ENCODE measurements at places on chromosomes 5 and 9.

GRCh38 chr5:106451998-106452397, 1218.7 kb downstream of the EFNA5 start:
- DNase-seq, result no peak

- DNase-seq, result no peak
Observed at GRCh38 chr9:121326130-121326838, 43.8 kb downstream of the STOM start.

DNA sequence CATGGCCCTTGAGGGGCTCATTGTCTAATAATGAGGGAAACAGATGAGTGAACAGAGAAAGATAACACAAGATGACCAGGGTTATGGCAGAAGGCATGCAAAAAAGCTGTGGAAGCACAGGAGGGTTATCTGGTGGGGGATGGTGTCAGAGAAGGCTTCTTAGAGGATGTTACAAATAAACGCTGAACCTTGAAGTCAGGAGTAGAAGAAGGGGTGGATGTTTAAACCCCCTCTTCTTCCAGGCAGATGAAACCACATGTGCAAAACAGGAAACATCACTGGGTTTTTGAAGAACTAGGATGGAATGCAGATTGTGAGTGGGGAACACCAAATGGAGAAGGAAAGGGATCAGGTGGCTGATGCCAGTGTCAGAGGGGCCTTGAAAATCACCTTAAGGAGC, 41.8 kb upstream of the NR5A1 start:
- no peak for DNase-seq

- no peak for DNase-seq
Observed at GRCh38 chr5:144465441-144465840, 294.8 kb downstream of the KCTD16 start.

DNA sequence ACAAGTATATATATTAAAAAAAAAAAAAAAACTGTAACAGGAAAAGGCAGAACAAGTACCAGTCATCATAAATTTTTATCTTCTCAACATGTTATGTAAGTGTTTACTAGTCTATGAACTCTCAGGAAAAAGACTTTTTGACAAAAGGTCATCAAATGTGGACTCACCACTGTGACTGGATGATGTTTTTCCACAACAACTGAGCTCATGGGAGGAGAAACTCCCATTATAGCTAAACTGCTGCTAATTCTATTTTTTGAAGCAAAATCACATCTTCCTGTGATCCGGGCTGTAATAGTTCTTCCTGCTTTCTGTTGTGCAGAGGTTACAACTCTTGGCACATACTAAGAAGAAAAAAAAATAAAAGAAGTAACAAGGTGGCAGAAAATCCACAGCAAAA, 39.6 kb downstream of the POC5 start:
- DNase-seq, result peak; percentile 40

DNA sequence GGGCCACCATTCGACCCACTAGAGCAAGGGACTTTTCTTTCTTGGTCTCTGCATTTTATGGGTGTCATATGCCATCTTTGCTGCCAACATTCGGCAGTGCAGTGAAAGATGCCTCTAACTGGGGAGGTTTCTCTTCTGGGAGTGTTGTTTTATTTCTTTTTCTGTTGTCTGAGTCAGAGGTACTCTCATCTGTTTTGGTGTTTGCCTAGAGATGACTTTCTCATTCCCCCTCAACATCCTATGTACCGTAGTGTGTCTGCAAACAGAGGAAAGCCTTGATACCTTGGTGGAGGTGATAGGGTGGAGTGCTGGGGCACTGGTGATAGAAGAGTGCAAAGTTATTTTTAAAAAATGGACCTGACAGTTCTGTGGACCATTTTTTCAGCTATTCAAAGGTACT, 182.1 kb downstream of the ARHGAP26 start:
- DNase-seq, result no peak

DNA sequence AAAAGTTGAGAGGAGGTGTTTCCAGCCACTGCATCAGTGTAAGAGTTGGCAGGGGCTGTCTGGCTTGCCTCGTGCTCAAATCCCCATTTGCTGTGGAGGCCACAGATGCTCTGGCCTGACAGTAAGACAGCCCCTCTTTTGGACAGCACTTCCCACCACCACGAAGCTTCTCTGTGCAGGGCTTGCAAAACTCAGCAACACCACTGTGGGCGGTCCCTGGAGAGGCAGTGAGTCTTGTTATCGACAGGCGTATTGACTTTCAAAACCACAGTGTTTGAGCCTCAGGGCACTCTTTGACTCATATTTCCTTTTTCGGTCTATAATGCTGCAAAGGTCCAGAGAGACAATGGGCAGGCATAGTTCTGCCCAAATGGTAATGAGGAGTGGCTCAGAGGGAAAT, 539.5 kb downstream of the EBF1 start:
- no peak for DNase-seq

DNA sequence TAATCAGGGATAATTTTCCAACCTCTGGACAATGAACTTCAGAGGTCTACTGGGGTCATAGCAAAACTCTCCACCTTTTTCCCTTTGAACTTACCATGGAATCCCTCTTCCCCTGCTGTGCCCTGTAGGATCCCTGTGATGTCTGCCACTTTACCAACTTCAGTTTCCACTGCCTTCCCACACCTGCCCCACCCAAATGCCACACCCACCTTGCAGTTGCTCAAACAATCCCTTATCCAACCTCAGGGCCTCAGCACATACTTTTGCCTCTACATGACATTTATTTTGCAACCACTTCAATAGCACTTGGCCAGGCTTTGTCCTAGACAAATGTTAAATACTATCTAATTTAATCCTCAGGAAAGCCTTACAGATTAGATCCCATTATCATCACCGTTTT, 463.7 kb upstream of the WWC1 start:
- DNase-seq, result no peak

- no peak for DNase-seq
Observed at GRCh38 chr5:157877821-157878220, 18.9 kb upstream of the CLINT1 start.

GRCh38 chr9:136171801-136172411, 33.0 kb downstream of the LHX3 start:
- DNase-seq, result no peak

DNA sequence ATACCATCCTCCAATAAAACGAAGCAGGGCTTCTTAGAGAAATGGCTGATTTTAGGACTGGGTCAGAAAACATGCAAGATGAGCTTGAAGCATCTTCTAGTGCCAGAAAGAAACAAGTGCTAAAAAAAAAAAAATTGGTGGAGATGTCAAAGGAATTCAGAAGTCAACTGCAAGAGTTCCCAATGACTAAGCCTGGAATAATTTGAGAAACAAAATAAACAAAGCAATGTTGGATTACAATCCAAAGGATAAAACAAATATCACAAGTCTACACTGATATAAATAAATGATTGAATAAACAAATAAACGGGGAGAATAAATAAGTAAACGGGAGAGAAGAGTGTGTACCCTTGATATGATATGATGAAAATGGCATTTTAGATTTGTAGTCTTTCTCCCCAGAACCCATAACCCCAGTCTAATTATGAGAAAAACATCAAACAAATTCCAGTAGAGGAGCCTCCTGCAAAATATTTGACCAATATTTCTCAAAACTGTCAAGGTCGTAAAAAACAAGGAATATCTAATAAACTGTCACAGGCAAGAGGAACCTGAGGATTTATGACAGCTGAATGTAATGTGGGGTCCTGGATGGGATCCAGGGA, 63.5 kb upstream of the CCL21 start:
- DNase-seq, result no peak

DNA sequence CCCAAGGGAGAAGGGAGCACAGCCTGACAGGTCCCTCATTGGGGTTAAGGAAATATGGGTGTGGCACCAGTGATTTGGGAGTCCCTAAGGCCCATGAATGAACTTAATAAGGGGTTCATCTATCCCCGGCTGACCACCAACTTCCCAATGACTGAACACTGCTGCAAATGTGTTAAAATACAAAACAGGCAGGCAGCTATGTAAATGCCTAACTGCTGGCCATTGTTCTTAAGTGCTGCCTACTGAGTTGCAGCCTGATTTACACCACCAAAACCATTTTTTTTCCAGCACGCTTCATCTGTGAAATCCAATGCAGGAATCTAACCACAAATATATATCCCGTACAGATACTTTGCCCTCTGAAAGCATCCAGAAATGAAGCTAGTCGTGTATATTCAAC, 478.5 kb downstream of the PTPRD start:
- DNase-seq, result no peak

GRCh38 chr5:111224561-111225345, 569 bp downstream of the CAMK4 start:
- DNase-seq, result no peak

- no peak for DNase-seq
Observed at GRCh38 chr5:137730336-137730735, 5.6 kb downstream of the KLHL3 start.

- DNase-seq, result no peak
Observed at GRCh38 chr9:137423514-137424291, 510 bp downstream of the NOXA1 start.

GRCh38 chr9:22111176-22111953, 102.3 kb upstream of the CDKN2B start:
- no peak for DNase-seq

GRCh38 chr9:81680006-81680405, 9.3 kb downstream of the TLE1 start:
- no peak for DNase-seq

GRCh38 chr9:12274577-12274976, 418.6 kb upstream of the TYRP1 start:
- no peak for DNase-seq

DNA sequence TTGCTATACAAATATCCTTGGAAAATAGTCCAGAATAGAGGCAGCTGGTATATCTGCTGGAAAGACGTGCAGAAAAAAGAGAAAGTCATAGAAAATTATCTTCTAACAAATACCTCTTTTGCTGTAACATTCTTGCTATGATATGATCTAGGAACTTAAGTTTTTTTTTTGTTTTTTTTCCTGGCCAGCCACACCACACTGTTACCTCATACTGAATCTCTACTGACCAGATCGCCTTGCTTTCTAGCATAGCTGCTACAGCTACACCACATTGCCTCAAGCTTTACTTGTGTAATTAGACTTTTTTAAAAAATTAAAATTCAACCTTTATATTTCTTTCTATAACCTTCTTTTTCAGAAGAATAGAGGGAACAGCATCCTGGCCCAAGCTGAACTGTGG, 142.2 kb upstream of the PRLR start:
- no peak for DNase-seq

DNA sequence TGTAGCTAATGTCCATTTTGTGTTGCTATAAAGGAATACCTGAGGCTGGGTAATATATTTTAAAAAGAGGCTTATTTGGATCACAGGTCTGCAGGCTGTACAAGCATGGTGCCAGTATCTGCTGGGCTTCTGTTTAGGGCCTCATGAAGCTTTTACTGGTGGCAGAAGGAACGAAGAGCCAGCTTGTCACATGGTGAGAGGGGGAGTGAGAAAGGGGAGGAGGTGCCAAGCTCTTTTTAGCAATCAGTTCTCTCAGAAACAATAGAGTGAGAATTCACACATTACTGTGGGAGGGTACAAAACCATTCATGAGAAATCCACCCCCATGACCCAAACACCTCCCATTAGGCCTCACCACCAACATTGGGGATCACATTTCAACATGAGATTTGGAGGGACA, 340.9 kb downstream of the RASEF start:
- no peak for DNase-seq

DNA sequence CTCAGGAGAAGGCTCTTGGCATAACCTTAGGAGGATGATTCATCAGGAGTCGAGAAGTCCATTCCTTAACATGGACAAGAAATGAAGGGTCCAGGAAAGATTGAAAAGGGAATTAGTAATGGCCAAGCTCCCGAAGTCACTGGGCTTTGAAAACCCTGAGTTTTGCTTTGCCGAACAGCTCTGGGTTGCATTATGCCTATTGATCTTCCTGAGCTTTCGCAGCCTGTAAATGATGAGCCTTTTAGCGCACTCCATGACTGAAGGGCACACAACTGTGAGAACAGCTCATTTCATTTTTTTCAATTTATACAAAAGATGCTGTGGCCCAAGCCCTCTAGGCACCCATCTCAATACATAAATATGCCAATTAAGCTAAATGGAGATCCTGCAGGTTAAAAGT, 25.0 kb upstream of the PUM3 start:
- no peak for DNase-seq

GRCh38 chr5:181221105-181221791, 1.8 kb upstream of the TRIM41 start:
- peak; percentile 84 for DNase-seq

DNA sequence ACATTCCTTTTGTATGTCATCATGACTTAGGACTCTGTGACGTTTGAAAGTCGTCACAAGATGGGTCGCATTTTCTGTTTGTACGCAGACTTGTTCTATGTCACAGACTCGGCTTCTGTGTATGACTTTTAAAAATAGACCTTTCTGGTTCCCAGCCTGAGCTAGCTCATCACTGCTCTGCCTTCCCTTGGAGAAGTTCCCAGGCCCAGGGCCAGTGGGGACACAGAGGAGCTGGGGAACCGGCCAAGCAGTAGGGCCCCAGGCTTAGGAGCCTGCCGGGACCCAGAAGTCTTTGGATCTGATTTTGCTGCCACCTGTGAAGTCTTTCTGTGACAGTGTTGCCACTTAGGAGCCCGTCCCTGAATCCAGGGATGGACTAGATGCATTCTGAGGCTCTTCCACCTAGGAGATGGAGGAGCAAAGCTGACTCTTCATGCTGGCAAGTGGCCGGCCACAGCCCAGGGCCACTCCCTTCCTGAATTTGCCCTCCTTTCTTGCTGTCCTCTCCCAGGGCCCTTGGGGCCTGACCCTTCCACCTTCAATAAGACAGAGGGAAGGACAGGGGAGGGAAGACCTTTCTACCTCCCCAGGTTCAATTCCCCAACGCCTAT, 18.1 kb upstream of the UBE2QL1 start:
- DNase-seq, result no peak

GRCh38 chr5:55671975-55672374, 40.1 kb downstream of the SLC38A9 start:
- DNase-seq, result no peak

- DNase-seq, result no peak
Observed at GRCh38 chr9:78892182-78892581, 595.3 kb downstream of the PSAT1 start.

GRCh38 chr9:7273575-7273974, 515.8 kb downstream of the KDM4C start:
- no peak for DNase-seq

DNA sequence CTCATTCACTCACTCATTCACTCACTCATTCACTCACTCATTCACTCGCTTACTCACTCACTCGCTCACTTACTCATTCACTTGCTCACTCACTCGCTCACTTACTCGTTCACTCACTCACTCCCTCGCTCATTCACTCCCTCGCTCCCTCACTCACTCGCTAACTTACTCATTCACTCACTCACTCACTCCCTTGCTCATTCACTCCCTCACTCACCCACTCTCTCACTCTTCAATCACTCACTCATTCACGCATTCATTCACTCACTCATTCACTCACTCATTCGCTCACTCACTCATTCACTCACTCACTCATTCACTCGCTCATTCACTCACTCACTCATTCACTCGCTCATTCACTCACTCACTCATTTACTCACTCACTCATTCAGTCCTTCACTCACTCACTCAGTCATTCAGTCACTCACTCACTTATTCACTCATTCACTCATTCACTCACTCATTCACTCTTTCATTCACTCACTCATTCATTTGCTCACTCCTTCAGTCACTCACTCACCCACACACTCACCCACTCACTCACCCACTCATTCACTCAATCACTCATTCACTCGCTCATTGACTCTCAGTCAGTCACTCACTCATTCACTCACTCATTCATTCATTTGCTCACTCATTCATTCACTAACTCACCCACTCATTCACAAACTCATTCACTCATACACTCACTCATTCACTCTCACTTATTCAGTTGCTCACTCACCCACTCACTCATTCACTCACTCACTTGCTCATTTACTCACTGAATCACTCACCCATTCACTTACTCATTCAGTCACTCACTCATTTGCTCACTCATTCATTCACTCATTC, 36.0 kb upstream of the NOTCH1 start:
- no peak for DNase-seq
